ACHN (cell line): ENCODE measurements at places on chromosomes 2 and 18.
A peak's percentile ranks its signal among the peaks of the same experiment; 100 is the strongest.

DNA sequence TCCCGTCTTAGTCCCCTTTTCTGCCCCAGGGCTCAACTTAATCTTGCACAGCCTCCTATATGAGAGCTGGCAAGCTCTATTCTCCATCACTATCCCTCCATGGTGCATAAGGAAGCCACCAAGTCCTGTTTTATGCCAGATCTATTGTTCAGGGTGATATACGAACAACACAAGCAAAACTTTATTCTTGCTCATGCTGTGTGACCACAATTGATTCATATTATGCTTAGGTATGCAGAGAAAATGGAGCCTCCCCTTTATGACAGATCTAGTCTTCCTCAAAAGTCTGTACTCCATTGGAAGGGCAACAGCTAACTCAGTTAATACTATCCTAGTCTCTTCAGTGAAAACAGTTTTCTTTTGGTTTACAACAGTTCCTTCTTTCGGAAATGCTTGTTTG, 94.0 kb upstream of the STON1 start:
- no peak for DNase-seq

GRCh38 chr2:226669905-226670304, 129.7 kb downstream of the IRS1 start:
- no peak for DNase-seq

DNA sequence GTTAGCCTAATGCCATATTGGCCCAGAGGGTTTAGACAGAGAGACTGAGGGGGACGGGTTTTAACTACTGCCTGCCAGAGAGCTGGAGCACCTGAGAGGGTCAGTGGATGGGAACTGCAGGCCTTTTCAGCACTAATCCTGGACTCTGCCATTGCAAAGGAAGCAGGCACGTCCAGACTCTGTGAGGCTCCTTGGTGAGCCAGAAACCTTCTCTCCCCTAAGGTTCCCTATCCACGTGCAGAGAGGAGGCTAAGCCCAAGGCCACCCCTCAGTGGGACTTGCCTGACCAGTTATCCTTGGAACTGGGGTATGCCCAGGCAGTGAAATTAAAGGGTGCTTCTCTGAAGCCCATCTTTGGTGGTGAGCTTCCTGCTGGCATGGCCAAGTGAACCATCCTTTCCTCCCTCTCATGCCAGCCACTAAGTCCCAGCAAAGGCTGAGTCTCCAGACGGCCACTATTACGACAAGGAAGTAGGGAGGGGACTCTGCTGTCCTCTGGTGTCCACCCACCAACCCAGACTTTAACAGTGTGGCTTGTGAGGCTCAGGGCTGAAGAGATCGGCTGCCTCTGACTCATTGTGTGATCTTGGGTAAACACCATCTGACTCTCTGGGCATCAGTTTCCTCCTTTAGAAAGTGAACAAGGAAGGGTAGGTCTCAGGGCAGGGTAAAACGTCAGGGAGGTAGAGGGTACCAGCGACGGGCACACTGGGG, 3.9 kb upstream of the MLPH start:
- DNase-seq = peak; percentile 46

DNA sequence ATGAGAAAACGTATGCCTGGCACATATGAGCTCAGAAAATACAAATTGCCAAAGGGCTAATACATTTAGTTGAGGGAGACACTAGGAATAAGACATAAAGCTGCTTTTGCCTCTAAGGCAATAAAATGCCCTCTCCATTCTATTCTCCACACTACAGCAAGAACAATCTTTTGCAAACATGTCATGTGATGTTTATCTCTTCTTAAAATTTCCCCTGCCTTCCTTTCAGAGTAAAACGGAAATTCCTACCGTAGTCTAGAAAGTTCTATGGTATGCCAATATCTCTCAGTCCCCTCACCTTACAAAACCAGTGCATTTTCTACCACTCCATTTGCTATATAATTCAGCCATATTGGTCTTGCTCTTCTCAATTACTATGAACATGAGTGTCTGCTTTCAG, 33.1 kb downstream of the C18orf54 start:
- no peak for DNase-seq

- DNase-seq = no peak
These were observed 116.5 kb downstream of the CSRNP3 start for GRCh38 chr2:165586019-165586418.

- DNase-seq = no peak
These were observed 278.7 kb downstream of the FSIP2 start for GRCh38 chr2:186017278-186017677.

DNA sequence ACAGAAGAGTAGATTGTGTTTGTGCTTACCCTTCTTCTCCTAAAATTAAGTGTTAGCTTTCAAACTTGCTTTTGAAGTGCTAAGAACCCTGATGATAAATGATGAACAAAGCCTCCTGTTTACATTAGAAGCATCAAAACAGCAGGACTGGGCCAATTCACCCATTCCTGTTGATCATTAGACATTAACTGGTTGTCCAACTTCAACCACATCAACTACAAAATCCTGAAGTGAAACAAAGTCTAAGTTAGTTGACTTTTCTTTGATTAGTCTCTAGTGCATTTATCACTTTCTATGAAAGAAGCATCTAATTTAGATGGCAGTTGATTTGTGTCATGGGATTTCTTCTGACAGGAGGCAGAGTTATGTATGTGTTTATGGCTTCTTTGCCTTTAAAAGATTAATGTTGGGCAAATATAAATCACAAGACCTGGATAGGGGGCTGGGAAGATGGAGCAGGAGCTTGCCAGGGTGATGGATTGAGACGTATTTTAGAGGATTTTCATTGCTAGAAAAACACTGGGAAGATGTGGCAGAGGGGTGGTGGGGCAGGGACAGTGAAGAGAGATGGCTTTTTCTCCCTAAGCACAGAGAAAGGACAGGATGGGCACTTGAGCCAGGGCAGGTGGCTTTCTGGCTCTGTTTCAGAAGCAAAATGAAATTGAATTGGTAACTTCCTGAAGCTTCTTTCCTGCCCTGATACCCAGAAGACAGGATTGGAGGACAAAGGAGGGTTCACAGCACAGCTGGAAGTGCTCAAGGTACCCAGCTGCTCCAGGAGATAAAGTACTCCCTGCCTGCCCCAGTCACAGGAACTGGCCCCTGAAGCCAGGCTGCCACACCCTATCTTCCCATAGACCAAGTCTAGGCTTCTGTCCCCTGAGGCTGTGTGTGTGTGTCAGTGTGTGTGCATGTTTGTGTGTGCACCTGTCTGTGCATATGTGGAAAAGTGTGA, 20.5 kb downstream of the GYPC start:
- DNase-seq = no peak

DNA sequence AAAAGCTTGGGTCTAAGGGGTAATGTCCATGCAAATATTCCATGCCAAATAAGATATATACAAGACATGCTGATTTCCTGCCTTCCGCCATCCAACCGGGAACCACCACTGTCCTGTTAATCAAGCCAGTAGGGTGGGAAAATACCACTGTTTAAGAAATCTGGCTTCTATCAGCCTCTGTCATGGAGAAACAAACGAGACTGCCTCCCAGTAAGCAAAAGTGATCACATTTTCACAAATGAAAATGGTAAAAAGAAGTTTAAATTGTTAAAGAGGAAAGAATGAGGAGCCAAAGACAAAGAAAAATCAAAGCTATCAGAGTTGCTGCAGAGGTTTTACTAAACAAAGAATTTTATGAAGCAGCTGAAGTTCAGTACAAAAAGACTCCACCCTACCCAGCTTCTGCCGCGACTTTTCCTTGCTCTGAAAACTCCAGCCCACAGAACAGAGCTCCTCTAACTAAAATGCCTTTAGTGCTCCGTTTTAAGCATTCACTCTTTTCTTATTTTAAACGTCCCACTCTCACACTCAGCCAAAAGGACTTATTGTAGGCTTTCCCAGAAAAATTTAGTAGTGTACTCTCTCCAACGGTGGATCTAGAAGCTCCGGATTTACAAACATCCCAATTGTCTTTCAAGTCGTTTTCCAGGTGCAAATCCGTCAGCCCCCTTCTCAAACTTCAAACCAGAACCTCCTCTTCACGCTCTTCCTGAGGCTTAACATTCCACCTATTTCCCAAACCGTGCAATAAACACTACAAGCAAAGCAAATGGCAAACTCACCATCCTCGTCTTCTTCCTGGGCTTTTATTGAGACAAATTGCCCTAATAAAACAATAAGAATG, 613 bp downstream of the COL5A2 start:
- DNase-seq = peak; percentile 40

GRCh38 chr2:11904029-11904428, 157.6 kb downstream of the LPIN1 start:
- no peak for DNase-seq

DNA sequence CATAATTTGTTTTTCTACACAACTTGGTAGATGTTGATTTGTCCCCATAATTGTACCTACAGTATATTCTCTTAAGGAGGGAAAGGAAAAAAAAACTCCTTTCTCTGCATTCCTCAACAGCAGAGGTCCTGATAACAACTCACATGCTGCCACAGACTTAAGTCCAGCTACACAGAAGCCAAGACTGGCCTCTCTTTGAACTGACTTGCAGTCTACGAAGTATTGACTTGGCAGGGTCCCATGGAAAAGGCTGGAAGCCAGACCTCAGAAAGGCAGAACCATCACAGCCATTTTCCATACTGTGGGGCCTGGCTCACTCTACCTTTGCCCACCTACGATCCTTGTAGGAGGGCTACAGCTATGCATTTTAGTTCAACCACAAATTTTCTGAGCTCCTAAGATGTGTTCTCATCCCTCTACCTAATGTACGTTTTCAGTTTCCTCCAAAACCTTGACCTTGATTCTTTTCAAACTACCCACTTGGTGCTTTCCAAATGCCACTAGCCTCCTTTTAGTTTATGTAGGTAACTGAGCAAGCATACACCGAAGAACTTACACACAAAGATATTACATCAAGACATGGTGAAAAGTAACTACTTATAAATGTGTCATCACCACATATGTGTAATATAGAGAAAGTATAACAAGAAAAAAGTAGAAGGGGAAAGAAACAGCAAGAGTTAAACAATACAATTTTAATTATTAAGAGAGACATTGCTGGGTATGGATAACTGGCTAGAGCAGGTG, 12.2 kb downstream of the LONRF2 start:
- no peak for DNase-seq

DNA sequence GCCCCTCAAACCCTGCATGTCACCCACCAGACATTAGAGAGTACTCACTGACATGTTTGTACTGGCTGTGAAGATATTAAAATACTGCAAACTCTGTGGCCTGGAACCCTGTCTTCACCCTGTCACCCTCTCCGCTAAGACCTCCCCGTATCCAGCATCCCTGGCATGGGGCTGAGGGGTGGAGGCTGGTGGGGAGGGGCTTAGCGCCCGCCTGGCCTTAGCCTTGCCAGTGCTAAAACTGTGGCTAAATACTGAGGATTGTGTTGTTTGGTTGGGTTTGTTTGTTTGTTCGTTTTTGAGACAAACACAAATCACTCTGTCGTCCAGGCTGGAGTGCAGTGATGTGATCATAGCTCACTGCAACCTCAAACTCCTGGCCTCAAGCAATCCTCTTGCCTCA, 1.8 kb downstream of the PSTPIP2 start:
- no peak for DNase-seq

DNA sequence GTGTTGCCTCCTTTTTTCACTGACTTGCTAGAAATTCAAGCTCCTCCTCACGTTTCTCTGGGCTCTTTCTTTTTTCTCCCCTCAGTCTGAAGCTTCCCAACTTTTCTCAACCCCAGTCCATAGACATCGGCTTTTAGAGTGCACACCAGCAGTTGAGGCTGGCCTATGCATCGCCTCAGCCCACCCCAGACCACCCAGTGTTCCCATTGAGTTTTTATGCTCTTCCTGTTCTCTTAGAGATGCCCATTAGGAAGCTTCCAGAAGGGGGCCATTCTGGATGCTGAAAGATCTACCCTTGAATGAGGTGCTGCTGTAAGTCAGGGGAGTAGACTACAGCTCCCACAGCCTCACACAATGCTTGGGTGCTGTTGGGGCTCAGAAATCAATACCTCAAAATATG, 12.0 kb upstream of the GYPC start:
- no peak for DNase-seq

DNA sequence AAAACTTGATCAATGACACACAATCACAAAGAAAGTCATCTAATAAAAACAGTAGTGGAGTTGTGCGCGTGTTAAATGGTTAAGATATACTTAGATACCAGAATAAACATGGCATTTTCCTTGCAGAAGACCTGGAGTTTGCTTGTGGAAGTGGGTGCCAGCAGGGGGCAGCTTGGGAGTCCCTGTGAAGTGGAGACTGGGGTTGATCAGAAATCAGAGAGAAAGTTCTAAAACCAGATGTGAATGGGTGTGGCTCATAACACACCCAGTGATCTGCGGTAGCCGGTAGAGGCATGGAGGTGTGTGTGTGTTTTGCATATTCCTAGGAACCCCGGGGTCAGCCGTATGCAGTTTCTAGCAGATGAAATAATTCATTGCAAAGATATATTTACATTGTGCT, 300.1 kb upstream of the TRIB2 start:
- peak; percentile 6 for DNase-seq

GRCh38 chr2:230828272-230828961, 36.3 kb upstream of the ITM2C start:
- no peak for DNase-seq

DNA sequence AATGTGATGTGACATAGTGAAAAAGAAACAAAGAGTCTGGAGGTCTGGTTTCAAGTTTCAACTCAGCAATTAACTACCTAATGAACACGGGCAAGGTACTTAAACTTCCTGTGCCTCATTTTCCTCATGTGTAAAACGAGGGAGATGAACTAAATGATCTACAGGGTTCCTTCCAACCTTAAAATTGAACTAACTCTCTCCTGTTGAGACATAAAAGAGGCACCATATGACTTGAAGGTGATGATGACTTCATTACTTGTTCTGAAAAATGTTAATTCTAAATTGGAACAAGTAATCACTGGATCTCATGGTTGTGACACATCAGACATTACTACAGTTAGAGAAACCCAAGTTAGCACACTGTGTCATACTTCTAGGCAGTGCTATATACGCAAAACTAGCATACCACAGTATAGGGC, 8.9 kb upstream of the REL start:
- no peak for DNase-seq

GRCh38 chr2:201839727-201840126, 33.4 kb downstream of the CDK15 start:
- DNase-seq = no peak

DNA sequence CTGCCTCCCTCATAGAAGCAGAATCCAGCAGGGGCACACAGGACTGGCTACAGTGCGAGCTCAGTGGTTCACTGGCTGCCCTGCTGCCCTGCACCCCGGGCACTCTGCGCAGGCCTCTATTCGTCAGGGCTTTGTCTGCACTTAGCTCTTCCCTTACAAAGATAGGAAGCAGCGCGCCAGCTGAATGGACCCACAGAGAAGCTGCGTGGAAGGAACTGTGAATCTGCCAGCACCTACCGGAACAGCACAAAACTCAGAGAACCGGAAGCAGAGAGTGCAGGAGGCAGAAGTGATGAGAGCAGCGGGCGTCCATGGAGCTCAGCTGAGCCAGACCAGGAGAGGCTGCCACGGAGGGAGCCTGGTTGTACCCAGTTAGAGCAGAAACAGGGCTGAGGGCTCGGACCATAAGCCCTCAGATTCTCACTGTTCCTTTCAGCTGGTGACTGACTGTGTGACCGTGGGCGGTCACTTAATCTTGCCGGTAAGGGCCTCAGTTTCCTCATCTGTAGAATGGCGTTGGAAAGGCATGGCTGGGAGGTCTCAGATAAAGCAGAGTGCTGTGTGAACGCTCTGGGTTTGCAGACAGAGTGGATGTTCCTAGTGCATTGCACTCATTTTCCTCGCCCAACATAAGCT, 23.1 kb upstream of the SLC66A3 start:
- no peak for DNase-seq
